ENCODE measurements at places on chromosomes 7 and 10.

DNA sequence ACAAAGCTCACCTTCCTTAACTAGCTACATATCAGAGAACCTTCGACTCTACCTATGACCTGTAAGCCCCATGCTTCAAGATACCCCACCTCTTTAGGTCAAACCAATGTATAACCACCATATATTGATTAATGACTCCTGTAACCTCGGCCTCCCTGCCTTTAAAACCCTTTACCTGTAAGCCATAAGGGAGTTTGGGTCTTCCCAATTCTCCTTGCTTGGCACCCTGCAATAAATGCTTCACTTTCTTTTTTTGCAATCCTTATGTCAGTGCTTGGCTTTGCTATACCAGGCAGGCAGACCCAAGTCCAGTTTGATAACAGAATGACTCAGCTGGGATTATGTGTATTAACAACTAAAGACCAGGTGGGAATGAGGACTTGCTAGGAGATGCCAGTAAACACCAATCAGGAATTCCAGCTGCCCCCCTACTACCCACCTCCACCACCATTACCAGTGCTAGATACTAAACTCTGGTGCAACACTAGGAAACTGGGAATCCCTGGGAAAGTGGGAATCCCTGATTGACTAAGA lies 22.0 kb upstream of the SLC35G1 start:
- no peak for DNase-seq

- DNase-seq = no peak
Observed at GRCh38 chr10:132185601-132186487, 904 bp upstream of the DPYSL4 start.

- DNase-seq = no peak
Observed at GRCh38 chr7:31882187-31882586, 188.0 kb downstream of the PDE1C start.

DNA sequence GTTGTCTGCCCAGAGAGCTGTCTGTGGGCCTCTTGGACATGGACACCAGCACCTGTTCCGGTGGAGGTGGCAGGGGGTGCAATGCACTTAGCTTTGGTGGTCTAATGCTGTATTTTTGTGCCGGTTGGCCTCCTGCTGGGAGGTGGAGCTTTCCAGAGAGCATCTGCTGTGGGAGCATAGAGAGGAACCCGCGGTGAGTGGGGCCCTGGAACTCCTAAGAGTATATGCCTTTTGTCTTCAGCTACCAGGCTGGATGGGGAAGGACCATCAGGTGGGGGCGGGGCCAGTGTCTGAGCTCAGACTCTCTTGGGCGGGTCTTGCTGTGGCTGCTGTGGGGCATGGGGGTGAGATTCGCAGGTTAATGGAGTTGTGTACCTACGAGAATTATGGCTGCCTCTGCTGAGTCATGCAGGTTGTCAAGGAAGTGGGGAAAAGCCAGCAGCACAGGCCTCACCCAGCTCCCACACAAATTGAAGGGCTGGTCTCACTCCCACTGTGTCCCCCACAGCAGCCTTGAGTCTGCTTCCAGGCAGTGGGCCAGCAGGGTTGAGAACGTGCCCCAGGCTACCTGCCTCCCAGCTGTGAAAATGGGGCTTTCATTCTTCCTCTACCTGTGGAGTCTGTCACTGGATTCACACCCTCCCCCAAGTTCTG lies 29.0 kb downstream of the JAKMIP3 start:
- DNase-seq = no peak

- DNase-seq = no peak
Observed at GRCh38 chr7:151210087-151210854, at the start of gene H2BK1. H2BK1 (minus strand) TSS chr7:151210488; CDS start chr7:151210318, 170 bp downstream.

DNA sequence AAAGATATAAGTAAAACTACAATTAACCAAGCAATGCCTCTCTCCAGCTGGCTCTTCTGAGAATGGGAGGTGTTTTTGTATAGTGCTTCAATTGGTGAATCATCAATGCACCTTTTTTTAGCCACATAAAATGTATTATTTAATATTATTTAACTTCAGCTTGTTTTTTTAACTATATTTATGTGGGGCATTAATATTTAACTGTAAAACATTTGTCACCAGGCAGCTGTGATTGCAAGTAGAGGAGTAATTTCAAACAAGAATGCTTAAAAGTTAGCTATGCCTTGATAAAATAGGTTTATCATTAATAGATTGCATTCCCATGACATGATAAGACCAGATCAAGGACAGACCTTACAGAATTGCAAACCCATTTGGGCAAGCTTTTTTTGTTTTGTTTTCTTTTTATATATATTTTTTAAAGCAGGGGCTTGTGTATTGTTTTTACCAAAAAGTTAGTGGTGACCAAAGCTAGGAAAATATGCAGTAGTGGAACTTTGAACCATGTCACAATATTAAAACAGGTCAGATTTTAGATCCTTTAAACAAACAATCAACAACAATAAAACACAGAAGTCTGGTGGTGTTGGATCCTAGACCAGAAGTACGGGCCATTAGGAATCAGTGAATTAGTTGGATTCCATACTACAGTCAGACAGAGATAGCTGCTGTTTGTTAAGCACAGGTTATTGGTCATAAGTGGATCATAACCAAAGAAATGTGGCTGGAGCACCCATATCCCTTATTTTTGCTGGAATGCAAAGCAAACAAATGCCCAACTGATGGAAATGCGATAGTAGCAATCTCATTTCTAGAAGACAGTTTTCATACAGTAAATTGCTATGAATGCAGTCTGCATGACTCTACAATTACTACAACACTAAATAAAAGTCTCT lies 2.9 kb downstream of the CAV2 start:
- no peak for DNase-seq

- DNase-seq = no peak
Observed at GRCh38 chr10:4511509-4511908, 314.5 kb upstream of the AKR1E2 start.

- DNase-seq = no peak
Observed at GRCh38 chr10:458421-458851, 231.0 kb downstream of the DIP2C start.

DNA sequence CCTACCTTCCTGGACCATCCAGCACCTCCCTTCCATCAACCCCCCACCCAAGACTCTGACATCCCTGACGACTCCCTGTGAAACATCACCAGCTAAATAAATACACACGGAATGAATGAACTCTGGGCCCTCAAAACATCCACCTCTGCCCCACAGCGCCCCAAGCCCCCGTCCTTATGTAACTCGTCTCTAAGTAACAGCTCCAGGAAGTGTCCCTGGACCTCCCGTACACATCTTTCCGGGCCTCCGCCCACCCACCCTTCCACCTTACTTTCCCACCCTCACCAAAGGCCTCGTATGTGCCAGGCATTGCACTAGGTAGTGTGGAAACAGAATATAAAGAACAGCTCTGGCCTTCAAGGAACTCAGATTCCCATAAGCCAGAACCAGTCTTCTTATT lies 27.7 kb upstream of the SLIT1 start:
- DNase-seq = no peak

DNA sequence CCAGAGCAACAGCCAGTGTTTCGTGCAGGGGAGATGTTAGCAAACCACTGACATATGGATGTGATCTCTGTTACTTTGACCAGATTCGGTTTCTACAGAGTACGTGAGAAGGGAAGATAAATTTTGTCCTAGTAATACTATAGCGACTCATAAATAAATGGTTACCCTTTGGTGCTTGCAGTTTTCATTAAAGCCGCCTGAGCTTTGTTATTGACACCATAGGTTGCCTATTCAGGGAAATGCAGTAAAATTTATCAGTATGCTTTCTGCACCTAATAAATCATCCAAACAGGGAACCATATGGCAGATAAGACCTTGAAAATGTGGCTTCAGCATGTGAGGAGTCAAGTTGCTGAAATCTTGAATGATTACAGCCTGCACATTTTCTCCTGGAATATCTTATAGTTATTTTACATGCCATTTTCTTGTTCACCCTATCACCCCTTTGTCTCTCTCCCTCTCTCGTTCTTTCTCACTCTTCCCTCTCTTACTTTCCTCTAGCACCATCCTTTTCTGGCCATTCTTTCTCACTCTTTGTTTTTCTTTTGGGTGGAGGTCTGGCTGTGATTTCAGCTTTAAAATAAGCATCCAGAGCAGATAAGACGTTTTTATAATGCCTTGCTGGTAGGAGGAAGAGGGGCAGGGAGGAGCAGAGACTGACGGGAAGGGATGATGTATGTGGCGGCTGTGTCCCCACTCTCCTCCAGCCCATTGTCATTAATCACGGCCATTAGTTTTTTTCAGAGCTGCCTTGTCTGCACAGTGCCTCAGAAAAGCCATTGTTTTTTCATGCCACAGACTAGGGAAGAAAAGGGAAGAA lies 182.5 kb downstream of the LRMDA start:
- DNase-seq = no peak

- DNase-seq = no peak
Observed at GRCh38 chr10:122655524-122656307, 43.9 kb downstream of the C10orf120 start.

GRCh38 chr7:77812290-77812685 lies 13.7 kb downstream of the PHTF2 start:
- DNase-seq = no peak

- DNase-seq = no peak
Observed at GRCh38 chr7:151832656-151833055, 44.3 kb downstream of the PRKAG2 start.

DNA sequence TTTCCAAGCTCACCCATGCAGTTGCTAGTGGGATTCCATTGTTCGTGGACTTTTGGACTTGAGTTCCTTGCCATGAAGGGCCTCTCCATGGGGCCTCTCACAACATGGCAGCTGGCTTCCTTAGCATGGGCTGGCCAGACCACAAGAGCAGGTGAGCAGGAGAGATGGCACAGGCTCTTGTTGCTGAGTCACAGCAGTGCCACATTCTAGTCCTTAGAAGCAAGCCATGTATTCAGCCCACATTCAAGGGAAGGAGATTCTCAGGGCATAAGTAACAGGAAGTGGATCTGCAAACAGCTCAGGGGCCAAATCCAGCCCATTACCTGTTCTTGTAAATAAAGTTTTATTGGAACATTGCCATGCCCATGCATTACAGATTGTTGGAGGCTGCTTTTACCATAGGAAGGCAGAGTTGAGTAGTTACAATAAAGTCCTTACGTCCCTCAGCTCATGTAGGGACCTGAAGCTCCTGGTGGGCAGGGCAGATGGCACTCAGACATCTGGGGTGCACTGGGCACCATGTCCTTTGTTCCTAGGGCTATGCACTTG lies 481.5 kb upstream of the FOXK1 start:
- no peak for DNase-seq

DNA sequence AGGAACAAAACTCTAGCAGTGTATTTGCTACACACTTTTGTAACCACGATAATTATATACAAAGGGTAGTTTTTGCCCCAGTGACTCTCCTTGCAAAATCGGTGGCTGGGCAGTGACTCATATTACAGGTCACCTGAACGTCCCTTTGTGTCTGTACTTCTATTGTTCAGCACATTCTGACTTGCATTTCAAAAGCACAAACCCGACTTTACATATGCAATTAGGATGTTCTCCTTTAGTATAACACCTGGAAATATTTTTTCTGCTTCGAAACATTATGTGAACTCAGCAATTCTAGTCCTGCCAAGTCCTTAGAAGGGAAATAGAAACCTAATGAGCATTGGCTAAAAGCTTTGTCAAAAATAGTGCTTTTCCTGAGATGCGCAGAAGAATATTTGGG lies 6.0 kb downstream of the PRR15 start:
- DNase-seq = no peak

DNA sequence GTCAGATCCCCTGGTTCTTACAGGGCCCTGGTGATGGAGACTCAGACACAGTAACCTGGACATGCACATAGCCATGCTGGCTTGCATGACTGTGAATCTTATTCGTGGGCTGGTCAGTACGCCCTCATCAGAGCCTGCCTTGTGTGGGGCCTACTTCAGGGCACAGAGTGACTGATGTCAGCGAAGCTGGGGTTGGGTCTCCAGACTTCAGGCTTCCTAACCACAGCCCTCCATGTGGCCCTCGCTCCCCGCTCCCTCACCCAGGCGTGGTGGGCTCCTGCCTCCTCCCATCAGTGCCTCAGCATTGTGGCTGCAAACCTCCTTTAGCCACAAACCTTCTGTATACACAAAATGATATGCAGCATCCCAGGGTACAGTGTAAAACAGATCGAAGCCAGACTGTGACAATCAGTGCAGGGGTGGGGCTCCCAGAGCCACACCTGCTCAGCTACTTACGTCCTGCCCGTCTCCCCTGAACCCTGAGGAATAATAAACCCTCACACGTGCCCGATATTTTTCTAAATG lies 7.1 kb upstream of the C10orf105 start:
- no peak for DNase-seq

DNA sequence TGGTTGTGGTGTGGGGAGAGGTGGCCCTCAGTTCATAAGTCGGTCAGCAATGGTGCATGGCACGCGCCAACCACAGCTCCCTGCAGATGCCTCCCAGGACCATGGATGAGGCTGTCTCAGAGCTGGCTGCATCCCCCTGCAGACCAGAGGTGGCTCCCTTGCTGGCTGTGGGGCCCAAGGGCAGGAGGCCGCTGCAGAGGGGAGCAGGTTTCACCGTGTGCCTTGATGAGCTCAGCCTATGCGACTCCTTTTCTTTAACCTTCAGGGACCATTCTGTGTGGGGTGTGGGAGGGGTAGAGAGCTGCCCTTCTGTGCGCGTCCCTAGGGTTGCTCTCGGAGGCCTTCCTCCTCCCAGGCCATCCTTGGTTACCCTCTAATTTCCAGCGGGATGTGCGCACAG lies 152.4 kb downstream of the ACTR3B start:
- no peak for DNase-seq

GRCh38 chr10:21479570-21480315 lies 45.7 kb downstream of the SKIDA1 start:
- no peak for DNase-seq

DNA sequence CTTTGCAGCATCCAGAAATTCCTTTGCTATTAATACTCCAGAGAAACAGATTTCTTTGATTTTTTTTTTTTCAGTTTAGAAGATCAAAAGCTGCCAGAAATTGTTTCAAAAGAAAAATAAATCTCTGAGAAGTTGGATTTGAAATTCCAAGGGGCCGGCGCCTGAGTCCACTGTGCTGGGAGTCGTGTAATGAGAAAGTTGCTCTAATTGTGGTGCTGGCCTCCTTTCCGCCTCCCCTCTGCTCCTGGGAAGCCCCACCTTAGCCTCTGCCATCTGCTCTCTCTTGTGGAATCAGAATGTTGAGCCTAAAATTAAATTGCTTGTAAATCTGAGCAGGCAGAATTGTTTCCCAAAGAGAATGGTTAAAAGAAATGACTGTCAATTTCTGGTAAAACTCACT lies 93.3 kb downstream of the EMX2 start:
- DNase-seq = no peak

DNA sequence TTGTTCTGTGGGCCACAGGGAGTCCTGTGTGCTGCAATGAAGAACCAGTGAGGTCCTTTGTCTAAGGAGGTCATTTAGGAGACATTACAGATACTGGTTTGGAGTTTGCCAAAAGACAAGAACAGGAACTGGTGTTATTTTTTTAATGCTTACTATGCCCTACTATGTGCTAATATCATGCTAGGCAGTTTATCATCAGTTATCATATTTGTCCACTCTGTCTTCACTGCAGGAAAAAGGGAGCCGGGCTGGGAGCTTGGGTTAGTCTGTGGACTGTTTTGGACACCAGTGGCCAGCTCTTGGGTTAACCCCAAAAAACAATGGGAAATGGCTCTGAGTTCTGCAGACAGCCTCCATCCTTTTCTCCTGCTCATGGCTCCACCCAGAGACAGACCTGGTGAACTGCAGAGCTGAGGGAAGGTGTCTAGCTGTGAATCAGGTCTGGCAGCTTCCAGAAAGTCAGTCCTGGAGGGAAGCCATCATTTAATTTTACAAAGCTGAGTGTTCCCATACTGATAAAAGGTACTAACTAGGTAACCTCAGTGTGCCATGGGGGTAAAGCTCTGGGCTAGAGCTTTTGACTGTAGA lies 101.2 kb upstream of the ZNF746 start:
- DNase-seq = no peak
